NCI-H1417 (cell line): ENCODE measurements at places on chromosomes 7 and 10.

- no peak for DNase-seq
Observed at GRCh38 chr10:124942317-124943169, 620 bp downstream of the ZRANB1 start.

DNA sequence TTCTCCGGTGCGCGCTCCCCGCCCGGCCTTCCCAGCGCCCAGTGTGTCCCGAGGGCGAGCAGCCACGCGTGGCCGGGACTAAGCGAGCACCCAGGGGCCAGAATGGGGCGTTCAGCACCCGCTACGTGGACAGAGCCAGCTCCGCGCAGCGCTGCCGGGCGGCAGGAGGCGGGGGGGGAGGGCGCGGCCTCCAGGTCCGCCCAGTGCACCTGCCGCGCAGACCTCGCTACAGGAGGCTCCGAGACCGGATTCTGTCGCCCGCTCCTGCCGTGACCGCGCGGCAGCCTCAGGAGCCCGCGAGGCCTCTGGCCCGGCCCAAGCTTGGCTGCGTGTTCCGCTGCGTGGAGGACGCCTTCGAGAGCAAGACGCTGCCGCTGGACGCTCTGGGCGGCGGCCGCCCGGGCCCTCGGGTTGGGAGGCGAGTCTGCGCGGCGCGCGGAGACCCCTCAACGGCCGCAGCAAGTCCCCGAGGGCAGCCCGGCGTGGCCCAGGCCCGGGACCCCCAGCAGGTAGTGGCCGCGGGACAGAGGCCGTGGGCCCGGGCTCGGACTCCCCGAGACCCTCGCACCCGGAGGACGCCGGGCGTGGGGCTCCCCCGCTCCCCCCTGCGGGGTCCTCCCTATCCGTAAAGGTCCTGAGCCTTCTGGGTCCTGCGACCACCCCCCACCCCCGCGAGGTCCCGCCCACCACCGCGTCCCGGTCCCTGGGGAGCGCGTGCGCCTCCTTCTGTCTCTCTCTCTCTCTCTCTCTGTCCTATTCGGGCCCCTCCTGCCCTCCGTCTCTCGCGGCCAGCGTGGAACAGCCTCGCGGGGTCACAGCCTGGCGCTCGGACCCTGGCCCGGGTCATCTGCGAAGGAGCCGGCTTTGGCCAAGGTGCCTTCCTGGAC is 904 bp upstream of the DPYSL4 start:
- peak; percentile 43 for DNase-seq

GRCh38 chr10:24480447-24480846 is 243.2 kb downstream of the ARHGAP21 start:
- DNase-seq: no peak

- peak; percentile 34 for DNase-seq
Observed at GRCh38 chr7:23353172-23353571, 54.0 kb downstream of the MALSU1 start.

GRCh38 chr7:57821438-57822382 is 371.7 kb downstream of the ZNF716 start:
- no peak for DNase-seq

GRCh38 chr7:2165610-2166594 is 66.8 kb downstream of the MAD1L1 start:
- DNase-seq: no peak

- no peak for DNase-seq
Observed at GRCh38 chr7:99272476-99273045, at the start of gene MYH16. TSS of gene MYH16 (plus strand) at chr7:99272839.

GRCh38 chr7:92253251-92253650 is 7.5 kb downstream of the ANKIB1 start:
- DNase-seq: no peak

DNA sequence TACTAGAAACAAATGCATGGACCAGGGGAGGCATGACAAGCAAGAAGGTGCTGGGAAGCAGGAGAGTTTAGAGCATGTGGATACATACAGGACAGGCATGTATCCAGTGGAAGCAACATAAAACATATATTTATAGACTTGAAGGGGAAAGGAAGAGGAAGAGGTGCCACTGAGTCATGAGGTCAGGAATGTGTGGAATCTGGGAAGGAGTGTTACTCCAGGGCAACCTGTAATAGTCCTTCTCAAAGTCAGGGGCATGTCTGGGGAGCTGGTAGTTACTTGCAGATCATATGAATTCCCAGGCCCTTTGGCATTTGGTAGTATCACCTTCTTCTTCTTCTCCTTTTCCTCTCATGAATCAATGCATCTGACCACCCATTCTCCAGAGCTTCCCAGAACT is 246.6 kb downstream of the XPNPEP1 start:
- no peak for DNase-seq

- peak; percentile 27 for DNase-seq
Observed at GRCh38 chr10:97278491-97278989, 13.9 kb downstream of the ARHGAP19 start.

DNA sequence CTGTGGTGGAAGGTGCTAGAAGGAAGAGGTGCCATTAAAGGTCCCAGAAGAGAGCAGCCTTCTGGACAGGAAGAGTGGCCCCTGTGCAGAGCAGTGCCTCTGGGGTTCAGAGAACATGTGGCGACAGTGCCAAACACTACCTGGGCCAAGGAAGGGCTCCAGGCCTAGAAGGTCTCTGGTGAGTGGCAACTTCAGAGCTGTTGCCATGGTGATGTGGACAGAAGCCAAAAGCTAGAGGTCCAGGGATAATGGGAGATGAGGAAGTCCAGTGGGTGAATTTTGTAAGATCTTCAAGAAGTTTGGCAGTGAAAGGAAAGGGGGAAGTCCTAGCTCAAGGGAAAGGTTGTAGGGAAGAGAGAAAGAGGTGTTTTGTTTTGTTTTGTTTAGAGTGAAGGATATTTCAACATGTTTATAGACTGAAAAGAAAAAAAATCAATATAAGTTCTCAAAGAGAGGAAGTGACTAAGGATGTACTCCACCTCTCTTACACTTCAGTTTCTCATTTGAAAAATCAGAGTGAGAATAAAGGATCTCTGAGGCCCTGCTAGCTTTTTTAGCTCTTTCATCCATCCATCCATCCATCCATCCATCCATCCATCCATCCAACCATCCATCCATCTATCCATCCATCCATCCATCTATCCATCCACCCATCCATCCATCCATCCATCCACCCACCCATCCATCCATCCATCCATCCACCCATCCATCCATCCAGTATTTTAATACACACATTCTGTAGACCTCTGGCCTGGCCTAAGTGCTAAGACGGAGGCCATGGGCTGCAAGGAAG is 77.1 kb upstream of the DUSP5 start:
- no peak for DNase-seq

DNA sequence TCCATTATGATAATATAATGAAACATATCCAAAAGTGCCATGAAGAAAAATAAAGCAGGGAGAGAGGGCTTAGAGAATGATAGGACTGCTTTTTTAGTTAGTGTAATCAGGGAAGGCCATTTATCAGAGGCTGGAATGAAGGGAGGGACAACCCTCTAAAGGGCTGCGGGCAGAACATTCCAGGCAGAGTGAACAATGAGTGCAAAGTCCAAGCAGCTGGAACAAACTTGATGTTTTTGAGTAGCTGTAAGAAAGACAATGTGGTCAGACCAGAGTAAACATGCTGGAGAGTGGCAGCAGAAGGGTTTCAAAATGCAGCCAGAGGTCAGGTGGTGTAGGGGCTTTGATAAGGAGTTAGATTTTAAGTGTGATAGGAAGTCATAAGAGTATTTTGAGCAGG is 65.6 kb upstream of the CCDC6 start:
- peak; percentile 18 for DNase-seq

DNA sequence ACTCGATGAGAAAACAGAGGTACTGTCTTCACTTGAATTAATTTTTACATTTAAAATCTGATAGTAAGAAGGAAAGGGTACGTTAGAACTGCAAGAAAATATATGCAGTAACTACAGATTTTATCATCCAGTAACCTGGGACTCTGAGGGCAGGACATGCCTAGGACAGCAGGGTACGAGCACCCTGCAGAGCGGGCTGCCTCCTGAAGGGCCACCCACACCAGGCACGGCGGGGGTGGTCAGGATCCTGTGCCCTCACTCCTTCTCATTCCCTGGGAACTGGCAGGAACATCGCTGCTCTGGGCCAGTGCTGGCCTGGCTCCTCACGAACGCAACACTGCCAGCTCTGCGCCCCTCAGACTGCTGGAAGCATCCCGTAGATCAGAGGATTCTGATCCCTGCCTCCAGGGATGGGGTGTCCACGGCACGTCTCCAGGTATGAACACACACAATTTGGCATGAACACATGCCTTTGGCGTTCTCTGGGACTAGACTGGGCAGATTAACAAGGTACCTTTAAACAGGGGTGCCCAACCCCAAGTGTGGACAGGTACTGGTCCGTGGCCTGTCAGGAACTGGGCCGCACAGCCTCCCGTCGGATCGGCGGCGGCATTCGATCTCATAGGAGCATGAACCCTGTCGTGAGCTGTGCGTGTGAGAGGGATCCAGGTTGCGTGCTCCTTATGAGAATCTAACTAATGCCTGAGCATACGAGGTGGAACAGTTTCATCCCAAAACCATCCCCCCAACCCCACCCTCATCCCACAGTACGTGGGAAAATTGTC is 99.3 kb upstream of the FAM20C start:
- no peak for DNase-seq

- DNase-seq: peak; percentile 71
Observed at GRCh38 chr7:93232673-93233018, 480 bp downstream of the VPS50 start.

GRCh38 chr7:77222065-77222464 is 22.4 kb upstream of the FGL2 start:
- no peak for DNase-seq

- no peak for DNase-seq
Observed at GRCh38 chr10:308572-309085, 173.4 kb downstream of the ZMYND11 start.

DNA sequence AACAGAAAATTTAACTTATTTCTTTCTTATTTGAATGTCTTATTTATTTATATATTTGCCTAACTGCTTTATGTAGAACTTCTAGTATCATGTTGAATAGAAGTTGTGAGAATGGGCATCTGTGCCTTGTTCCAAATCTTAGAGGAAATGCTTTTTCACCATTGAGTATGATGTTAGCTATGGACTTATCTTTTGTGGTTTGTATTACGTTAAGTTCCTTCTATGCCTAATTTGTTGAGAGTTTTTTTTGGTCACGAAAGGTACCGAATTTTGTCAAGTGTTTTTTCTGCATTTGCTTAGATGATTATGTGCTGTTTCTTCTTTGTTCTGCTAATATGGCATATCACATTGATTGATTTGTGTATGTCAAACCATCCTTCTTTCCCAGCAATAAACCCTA is 161.0 kb upstream of the TRIM24 start:
- no peak for DNase-seq
